ENCODE measurements at places on chromosomes 12 and 14.

DNA sequence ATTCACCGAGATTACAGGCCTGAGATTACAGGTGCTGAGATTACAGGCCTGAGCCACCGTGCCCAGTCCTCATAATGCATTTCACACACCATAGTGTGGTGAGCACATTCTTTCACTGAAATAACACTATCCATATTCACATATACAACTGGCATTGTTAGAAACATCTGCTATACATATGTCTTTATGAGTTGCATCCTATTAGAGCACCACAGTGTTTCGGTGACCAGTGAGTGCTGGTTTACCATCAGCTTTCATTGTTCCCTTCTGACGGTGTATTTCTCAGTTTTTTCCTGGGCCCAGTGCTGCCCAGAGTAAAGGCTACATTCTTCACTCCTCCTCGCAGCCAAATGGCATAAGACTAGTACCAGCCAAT, 96.2 kb upstream of the FGD4 start:
- DNase-seq: no peak

DNA sequence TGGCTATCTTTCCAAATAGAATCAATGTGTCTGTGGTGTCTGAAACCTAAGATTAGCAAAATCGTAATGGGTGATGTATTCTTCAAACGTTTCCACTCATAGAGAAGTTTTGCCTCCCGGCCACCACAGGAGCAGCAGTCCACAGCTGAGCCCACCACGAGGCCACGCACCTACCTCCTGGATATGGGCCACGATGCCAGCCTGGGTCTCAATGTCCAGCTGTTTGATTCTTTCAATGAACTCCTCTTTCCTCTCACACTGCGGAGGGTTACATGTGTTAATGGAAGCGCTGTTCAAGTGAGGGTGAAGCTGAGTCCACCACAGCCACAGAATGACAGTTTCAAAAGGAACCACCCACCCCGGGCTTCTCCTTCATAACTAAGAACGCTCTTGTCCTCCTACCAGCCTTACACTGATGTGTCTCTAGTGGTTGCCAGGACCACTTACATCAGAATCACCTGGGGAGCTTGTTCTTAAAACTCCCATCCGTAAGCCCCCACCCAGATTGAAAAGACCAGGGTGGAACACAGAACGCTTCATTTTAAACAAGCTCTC, 75.3 kb downstream of the CCDC88C start:
- DNase-seq: no peak

DNA sequence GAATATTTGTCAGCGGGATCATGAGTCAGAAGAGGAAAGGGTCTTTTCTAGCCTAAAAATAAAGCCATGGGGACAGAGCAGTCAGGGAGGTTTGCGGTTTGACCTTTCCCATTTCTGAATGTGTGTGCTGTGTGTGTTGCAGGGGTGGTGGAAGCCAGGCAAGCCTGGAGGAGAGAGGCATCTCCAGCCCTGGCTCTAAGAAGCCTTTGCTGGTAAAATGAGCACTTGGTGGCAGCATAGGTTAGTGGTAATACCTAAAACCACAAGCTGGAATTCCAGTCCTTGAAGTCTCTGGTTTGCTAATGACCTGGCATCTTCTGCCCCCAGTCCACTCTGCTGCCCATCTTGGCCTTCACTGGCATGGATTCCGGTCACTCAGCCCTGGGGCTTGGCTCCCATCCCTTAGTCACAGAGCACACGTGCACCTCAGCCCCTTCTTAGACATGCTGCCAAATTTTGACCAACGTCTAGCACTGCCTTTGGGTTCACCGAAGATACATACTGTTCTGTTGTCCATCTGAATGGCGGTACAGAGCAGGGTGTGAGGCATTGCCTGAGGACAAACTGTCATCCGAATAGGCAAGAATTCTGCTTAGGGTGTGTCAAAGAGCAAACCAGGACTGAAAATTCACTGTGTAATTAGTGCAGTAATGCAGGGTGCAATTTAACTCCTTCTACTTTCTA, 52.7 kb downstream of the KCNA5 start:
- DNase-seq: no peak

- no peak for DNase-seq
Measured at GRCh38 chr12:24977060-24977459, 28.2 kb upstream of the BCAT1 start.

- DNase-seq: no peak
Measured at GRCh38 chr12:71536279-71536938, 96.8 kb downstream of the LGR5 start.

GRCh38 chr12:104583301-104583700, 126.6 kb downstream of the CHST11 start:
- no peak for DNase-seq

GRCh38 chr12:50925342-50925651, 27.0 kb upstream of the HIGD1C start:
- DNase-seq: no peak

DNA sequence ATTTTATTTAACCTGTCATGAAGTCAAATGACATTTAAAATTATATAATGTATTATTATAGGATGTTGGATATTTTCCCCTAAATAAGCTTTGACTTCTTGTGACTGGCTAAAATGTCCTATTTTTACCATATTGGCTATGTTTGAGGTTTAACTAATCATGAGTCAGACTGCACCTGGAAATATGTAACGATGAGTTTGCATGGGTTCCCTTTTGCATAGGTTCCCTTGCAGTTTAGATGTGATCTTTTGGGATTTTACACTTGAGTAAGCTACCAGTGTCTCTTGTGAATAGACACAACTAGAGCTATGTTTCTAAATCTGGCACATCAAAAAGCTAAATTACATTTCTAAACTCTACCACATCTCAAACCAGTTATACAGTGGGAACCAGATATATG, 5.2 kb downstream of the PDZRN4 start:
- no peak for DNase-seq

GRCh38 chr14:106551265-106551664, 1024.9 kb downstream of the TMEM121 start:
- no peak for DNase-seq

DNA sequence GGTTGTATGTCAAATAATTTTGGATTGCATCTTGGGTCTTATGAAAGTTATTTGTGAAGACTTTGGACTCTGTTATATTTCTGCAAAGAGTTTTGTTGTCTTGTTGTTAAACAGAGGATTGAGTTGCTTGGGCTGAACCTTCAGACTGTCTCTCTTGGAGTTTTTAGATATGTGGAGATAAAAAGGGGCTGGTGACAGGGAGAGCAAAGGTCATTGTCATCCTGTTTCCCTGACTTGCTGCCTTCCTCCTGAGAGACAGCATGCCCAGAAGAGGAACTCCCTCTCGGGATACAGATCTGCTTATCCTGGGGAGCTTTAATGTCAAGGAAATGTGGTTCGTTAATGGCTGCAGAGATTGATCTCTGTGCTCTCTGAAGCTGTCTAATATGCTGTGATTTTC, 47.6 kb upstream of the RFLNA start:
- DNase-seq: no peak

DNA sequence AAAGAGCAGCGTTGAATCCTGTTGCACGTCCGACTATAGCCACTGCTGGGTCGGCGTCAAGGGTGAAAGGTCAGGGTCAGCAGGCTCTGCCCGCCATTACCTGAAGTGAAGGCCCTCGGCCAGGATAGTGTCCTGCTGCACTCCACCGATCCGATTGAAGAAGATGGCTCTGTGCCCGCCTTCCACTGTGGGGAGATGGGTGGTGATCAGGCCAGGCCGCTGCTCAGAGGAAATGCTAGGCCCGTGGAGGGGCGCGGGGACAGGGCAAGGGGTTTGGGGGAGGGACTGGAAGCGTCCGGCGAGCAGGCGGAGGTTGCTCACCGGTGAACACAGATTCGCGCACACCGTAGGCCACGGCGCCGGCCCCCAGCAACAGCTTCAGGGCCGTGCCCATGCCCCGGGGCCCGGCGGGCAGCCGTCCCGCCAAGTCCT, 352 bp downstream of the PHB2 start:
- DNase-seq: no peak

GRCh38 chr14:77707355-77707723, 484 bp downstream of the ALKBH1 start:
- DNase-seq: no peak

DNA sequence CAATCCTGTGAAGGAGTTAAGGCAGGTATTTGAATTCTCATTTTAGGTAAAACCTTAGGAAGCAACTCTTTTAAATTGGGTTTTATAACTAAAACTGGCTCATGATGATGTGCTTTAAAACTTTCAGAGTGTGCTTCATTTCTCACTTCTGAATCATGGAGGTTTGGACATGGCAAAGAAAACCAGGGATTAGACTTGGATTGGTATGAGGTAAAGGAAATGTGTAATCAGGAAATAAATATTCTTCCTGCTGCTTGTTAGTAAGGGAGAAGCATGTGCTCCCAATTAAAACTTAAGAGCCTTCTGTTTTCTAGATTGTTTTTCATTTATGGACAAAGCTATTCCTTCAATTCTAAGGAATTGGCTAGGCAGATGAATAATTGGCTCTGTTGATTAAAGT, 57.4 kb downstream of the FBXO33 start:
- no peak for DNase-seq

DNA sequence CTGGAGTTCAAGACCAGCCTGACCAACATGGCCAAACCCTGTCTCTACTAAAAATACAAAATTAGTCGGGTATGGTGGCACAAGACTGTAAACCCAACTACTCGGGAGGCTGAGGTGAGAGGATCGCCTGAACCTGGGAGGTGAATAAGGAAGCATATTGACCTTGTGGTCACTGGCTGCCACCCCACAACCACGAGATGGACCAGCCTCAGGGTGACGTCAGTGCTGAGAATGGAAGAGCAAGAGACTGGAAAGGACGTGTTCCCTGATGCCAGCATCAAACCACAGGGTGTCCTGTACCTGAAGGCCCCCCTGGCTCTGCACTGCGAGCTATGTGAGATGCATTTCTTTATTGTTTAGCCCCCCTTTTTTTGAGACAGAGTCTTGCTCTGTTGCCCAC, 45.9 kb upstream of the BDKRB2 start:
- DNase-seq: no peak

DNA sequence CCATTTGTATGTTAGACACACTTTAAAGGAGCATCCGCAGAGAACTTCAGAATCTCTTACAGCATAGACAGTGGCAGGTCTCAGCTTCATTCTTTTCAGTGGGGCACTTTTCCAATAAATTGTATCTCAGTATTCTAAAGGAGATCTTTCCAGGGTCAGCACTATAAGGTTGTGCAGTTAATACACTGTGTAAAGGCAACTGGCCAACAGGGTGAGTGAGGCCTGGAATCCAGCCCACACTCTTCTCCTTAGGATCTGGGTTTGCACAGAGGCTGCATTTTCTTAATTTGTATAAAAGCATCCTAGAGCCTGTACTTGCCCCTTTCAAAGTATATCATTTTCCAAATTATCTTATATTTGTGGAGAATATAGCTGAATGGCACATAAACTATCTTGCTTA, 94.2 kb downstream of the MYF5 start:
- DNase-seq: no peak

- DNase-seq: no peak
Measured at GRCh38 chr14:36579001-36579555, 3.3 kb downstream of the NKX2-8 start.

GRCh38 chr14:23060536-23061260, 3.4 kb upstream of the CDH24 start:
- DNase-seq: no peak

- DNase-seq: no peak
Measured at GRCh38 chr14:97185186-97185585, 388.0 kb downstream of the VRK1 start.

GRCh38 chr12:43722621-43723020, 36.0 kb downstream of the PUS7L start:
- no peak for DNase-seq

GRCh38 chr14:61350427-61351270, 29.3 kb downstream of the PRKCH start:
- no peak for DNase-seq

- no peak for DNase-seq
Measured at GRCh38 chr12:5124401-5124800, 80.7 kb downstream of the KCNA5 start.

GRCh38 chr12:92556141-92556540, 146.6 kb upstream of the PLEKHG7 start:
- DNase-seq: no peak

DNA sequence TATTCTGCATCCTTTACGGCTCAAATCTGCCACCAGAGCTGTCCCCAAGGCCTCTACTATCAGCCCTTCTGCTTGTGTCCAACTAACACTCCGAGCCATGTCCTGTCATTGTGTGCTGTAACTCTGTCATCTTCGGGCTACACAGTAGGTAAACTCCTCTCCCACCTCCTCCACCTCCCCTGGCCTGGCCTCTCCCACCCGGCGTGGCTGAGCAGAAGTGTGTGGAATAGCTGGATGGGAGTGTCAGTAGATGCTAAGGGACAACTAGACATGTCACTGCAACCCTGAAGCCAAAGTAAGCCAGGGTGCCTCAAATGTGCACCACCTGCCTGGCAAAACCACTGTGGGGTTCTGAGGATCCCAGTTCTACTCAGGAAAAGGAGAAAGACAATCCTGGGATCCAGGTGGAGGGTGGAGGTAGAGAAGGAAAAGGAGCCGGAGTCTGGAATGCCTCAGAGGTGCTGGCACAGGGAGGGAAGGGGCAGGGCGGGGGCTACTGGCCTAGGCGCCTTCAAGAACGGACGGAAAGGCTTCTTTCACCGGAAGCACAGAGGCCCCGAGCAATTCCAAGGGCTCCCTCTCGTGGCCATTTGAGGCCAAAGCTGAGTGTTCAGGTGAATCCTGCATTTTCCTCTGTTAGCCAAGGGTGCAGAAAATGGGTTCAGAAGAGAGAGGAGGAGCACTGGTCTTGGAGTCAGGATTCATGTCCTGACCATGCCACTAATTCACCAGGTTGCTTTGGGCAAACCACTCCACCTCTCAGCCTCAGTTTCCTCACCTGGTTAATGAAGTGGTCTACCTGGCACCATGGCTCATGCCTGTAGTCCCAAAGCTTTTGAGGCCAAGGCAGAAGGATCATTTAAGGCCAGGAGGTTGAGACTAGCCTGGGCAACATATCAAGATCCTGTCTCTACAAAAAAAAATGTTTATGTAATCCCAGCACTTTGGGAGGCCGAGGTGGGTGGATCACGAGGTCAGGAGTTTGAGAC, 20.5 kb upstream of the FAM181A start:
- no peak for DNase-seq

DNA sequence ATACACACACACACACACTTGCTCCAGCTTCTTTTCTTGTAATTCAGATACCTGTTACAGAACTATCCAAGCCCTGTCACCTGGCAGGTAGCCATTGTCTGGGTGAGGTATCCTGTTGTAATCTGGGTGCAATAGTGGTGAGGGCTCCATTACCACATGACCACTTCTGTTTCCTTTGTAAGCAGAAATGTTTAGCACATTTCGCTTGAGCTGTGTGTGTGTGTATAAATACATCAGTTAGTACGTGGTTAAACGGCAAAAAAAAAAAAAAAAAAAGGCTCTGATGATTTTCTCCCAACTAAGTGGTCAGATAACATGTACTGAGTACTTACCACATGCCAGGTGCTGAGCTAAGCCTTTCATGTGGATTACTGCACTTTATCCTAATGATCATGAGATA, 129.3 kb upstream of the SSTR1 start:
- DNase-seq: no peak

DNA sequence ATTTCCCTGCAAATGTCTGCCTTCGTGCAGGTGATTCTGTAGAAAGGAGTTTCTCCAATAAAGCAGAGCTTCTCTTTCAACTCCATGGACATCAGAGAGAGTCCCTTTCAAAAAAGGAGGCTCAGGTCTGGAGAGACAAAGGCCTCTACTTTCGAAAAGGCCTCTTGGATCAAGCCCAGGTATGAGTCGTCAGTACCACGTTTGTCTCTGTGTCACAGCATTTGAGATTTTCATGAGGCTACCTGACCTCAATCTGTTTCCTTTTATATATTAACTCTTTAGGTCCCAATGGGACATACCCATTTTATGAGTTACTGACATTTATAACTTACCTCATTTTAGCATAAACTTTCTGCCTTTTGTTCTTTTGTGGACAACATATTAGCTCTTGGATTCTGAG, 290.8 kb downstream of the RPAP3 start:
- DNase-seq: no peak

Data from cortex of kidney (tissue), 1 donor.